ENCODE measurements at places on chromosomes 11 and 22.

- DNase-seq, result no peak
Measured at GRCh38 chr11:73249853-73250783, 22.0 kb upstream of the P2RY6 start.

GRCh38 chr11:131483453-131483852 lies 113.0 kb downstream of the NTM start:
- no peak for DNase-seq

DNA sequence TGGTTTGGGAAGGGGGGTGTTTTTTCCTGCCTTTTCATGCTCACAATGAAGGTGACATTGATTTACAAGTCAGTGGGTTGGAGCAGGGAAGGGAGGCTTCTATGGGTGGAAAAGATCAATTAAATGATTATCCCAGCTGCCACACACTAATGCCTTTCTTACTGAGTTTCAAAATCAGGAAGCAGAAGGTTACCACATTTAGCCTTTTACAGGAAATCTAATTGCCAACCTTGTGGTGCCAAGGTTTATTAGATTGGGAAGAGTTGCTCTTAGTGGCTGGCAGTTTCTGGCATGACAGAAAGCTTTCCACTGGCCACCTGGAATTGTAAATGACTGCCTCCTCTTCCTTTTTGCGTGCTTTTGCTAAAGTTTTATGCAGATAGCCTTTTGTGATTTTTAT lies 98.7 kb downstream of the NAV2 start:
- no peak for DNase-seq

GRCh38 chr22:31530823-31531195 lies 34.5 kb downstream of the SFI1 start:
- DNase-seq, result no peak

GRCh38 chr11:46295312-46296058 lies 18.0 kb downstream of the CREB3L1 start:
- DNase-seq, result peak; percentile 55

DNA sequence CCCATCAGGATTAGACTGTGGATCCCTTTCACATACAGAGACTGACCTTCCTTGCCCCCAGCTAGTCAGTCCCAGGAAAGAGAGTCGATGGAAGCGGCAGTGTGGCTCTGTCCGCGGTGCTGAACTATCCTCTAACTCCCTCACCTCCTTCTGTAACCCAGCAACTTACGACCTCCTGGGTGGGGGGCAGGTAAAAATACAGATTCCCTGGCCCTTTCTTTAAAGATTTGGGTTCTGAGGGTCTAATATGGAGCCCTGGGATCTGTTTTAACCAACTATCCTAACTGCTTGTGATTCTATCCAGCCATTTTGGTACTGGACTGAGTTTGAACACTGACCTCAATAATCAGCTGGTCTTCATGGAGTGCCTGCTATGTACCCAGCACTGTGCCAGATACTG lies 23.2 kb downstream of the MFNG start:
- no peak for DNase-seq

- DNase-seq, result no peak
Measured at GRCh38 chr11:78256962-78257361, 68.2 kb downstream of the USP35 start.

GRCh38 chr11:69819541-69820070 lies 390 bp upstream of the FGF3 start:
- DNase-seq, result no peak

GRCh38 chr11:44651535-44652155 lies 75.1 kb upstream of the TSPAN18 start:
- DNase-seq, result no peak

DNA sequence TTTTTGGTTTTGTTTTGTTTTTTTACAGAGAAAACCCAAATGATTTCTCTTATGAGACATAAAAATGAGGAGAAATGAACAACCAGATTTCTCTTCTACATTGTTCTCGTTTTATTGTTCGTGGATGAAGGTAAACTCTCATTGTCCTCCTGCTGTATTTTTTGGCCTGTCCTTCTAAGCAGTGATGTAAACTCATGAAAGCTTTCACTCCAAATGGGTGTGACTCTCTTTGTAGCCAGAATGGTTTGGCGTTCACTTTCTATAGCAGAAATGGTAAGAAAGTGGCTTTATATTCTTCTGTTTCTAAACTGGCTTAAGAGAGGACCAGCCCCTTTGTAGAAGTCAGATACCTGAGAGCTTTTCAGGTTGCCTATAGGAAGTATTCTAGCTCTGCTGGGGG lies 15.5 kb upstream of the BMAL1 start:
- no peak for DNase-seq

- no peak for DNase-seq
Measured at GRCh38 chr11:123718063-123718462, 23.4 kb downstream of the ZNF202 start.

DNA sequence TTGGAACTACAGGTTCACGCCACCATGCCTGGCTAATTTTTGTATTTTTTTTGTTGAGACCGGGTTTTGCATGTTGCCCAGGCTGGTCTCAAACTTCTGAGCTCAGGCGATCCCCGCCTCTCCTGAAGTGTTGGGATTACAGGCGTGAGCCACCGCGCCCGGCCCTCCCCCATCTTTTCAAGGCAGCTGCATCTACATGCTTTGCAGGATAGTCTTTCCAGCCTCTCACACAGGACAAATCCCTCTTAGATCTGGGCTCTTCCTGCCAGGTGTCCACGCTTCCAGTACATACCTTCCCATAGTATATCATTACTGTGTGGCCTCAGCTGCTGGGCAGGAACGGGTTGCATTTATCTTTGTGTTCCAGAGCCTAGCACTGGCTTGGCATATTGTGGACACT lies 49.7 kb downstream of the C11orf96 start:
- DNase-seq, result no peak

DNA sequence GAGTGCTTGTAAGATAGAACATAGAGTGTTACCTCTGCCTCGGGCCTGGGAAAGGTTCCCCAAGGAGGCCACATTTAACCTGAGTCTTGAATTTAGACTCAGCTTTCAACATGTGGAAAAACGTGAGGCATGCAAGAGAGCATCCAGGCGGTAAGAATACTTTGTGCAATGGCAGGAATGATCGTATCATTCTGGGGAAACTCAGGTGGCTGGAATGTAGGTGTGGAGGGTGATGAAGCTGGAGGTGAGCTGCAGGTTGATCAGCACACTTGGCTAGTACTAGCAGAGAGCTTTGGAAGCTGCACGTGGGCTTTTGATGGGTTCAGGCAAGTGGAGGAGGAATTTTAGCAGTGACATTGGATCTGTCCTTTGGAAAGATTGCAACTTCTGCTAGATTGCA lies 270.3 kb upstream of the RAG2 start:
- DNase-seq, result no peak

DNA sequence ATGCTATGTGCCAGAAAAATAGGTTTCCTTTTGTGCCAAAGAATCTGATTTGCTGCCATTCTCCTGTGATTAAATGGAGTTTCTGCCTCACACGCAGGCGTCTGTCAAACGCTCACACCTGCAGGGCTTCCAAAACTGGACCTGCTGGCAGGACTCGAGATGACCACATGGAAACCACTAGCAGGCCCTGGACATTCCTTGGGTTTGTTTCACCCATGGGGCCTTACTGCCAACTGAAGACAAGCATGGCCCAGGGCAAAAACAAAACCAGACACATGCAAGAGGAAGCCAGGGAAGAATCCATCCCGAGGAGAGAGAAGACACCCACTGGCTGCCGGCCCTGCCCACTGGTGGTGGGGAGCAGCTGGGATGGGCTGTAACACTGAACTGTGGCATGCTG lies 55.9 kb upstream of the MN1 start:
- DNase-seq, result no peak

DNA sequence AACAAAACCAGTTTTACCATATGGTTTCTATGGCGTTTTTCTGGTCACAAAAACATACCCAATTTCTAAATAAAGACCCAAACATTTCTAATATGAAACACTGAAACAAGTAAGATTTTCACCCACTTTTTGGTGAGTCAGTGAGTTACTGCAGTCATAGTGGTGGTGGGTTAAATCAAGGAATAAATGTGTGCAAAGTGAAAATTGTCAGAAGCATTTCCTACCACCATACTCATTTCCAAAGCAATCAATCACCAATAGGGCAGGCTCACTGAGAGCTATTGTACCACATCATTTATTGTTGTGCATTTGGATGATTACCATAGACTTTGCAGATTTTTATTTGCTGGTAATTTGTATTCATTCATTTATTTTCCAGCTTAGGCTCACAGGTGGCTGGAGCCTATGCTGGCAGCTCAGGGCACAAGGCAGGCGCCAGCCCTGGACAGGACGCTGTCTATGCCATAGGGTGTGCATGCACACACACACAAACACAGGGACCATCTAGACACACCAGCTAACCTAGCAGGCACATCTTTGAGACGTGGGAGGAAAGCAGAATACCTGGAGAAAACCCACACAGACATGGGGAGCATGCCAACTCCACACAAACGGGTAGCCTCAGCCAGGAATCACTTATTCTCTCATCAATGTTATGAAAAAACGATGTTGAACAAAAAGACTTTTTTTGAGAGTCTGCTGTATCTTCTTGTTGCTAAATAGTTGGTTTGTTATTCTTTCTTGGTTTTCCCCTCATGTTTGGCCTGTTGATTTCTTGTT lies 5.1 kb downstream of the FAM118B start:
- DNase-seq, result no peak

- no peak for DNase-seq
Measured at GRCh38 chr22:42964994-42965699, 49.8 kb downstream of the PACSIN2 start.

DNA sequence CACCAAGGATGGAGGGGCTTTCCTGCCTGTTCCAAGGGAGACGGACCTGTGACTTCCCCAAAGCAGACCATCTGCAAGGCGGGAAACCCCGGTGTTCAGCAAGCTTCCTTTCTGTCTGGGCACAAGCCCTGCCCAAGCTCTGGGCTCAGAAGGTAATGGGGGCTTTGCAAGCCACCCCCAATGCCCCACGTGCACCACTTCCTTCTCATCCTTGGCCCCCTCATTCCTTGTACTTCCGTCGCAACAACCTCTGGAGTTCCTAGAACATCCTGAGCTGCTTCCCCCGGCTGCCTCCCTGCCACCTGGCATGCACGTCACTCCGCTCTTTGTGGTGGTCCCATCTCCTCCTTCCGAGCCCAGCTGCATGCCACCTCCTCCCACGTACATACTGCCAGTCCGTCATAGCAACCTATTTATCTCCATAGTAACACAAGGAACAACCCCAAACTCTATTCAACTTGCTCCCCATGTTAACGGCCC lies 3.9 kb downstream of the MYEOV start:
- no peak for DNase-seq

GRCh38 chr22:46289244-46289891 lies 7.3 kb upstream of the GTSE1 start:
- DNase-seq, result no peak

GRCh38 chr11:104968355-104968855 lies at the start of gene CASP4:
Gene CASP4 (minus strand): TSS chr11:104968574. CDS start chr11:104968525, 49 bp downstream.
- DNase-seq, result peak; percentile 76
